Activated T-helper 1 cell treated with anti-CD3 and anti-CD28 coated beads, Interleukin-12 subunit alpha, Interleukin-12 subunit beta, Interleukin-2, Interleukin-4 antibody, amounts not matched to agents 30 ng/mL and 10 ng/mL and 1 ng/mL, durations not matched to agents 14 hours and 24 hours and 36 hours (primary cell): ENCODE measurements at places on chromosomes 4 and X. TPM values are rescaled to one million over a fixed set of nuclear protein-coding genes. Genes with fewer than 3 reads are reported as not detected.
A peak's percentile ranks its signal among the peaks of the same experiment; 100 is the strongest.

DNA sequence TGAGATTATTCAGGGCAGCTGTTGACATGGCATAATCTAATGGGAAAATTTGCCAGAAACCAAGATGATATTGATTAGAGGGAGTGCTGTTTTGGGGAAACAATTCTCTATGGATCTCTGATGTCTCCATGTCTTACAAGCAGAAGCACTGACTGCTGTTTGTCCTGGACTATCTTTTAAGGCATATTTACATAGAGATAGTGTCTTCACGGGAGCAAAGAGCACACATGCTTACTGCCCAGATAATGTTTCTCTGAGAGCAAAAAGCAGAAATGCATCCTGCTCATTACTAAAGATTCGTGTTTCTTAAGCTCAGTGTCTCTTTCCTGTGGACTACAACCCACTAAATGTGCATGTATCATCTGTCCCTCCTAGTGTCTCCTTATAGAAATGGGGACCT, 41.3 kb upstream of the GLRA3 start:
- no peak for DNase-seq

DNA sequence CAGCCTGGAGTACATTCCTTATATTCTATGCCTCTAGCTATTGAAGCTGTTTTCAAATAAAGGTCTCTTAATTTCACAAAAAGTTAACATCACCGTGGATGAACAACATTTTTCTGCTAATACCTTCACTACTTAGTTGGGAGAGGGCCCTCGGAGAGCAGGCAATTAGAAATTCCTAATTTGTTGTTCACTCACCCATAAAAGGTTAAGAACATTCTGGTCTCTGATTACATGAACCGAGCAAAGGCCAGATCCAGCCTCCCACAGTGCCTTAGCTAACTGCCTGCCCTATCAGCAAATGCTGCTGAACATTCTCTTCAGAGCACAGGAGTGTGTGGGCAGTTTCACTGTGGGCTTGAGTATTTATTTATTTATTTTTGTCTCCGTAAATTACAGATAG, 36.0 kb upstream of the TTC29 start:
- no peak for DNase-seq

DNA sequence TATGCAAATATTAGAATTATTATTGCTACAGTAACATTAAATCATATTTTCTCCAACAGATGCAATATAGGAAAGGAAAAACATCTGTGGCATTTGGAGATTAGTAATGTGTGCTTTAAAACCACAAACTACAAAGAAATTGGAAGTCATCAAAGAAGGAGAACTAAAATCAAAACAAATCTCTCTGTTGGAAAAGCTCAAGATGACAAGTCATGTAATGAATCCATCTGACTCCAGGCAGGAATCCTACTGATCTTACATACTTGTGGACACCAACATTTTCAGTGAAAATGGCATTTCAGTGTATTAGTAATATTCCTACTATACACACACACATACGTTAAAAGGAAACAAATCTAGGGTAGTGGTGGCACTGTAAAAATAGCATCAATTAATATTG, 98.2 kb downstream of the SLC39A8 start:
- no peak for DNase-seq

- DNase-seq: no peak
These were observed 25.6 kb upstream of the ABCB7 start for GRCh38 chrX:75181721-75182120.

- no peak for DNase-seq
These were observed 980 bp upstream of the FHDC1 start for GRCh38 chr4:152935143-152935542.

- DNase-seq: peak; percentile 65
These were observed 30.7 kb downstream of the MSN start for GRCh38 chrX:65697915-65698796.

- peak; percentile 41 for DNase-seq
These were observed 46.4 kb downstream of the PRPS1 start for GRCh38 chrX:107674480-107675364.

DNA sequence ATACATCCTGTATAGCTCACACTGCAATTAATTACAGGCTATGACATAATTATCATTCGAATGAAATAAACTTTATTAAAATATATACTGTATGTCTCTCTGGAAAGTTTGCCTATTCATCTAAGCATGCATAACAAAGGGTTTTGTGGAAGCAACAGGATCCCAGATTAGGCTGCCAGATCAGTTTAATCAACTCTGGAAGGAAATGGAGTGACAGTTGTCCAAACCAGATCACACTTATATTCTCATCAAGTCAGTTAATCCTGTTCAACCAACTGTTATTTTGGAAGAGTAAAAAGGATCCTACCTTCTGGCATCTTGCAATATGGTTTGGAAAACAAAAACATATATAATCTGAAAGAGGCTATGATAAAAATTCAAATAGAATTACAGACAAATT, 312.2 kb downstream of the FAT4 start:
- no peak for DNase-seq

DNA sequence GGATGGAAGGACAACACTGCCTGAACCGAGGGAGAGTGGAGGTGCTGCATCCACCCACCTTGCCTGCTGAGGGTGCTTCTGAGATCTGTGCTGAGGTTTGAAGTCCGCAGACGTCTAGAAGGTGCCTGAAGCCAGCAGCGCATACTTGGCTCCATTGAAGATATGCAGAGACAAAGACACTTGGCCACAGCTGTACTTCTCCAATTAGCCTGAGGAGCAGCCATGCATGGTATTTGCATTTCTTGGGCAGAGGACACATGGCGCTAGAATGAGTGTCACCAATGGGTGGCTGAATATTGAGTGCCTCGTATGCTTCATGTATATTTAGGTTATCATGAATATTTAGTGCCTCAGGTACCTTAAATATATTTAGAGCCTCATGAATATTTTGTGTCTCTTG, 128.7 kb upstream of the ATP6AP2 start:
- DNase-seq: no peak

GRCh38 chrX:56000174-56000573, 232.0 kb upstream of the KLF8 start:
- DNase-seq: no peak

DNA sequence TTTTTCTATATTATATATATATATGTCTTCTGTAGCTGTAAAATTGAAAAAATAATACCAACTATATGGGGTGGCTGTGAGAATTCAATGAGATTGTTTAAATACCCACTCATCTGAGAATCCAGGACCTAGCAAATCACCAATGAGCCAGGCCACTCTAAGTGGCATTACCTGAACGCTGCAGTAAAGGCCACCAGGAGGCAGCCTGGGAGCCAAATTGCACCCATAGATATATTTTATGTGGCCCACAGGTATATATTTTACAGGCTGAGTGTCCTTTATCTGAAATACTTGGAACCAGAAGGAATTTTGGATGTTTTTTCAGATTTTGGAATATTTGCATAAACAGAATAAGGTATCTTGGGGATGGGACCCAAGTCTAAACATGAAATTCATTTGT, 58.2 kb upstream of the C4orf50 start:
- DNase-seq: no peak

GRCh38 chrX:153948002-153948466, 3.6 kb upstream of the RENBP start:
- no peak for DNase-seq

DNA sequence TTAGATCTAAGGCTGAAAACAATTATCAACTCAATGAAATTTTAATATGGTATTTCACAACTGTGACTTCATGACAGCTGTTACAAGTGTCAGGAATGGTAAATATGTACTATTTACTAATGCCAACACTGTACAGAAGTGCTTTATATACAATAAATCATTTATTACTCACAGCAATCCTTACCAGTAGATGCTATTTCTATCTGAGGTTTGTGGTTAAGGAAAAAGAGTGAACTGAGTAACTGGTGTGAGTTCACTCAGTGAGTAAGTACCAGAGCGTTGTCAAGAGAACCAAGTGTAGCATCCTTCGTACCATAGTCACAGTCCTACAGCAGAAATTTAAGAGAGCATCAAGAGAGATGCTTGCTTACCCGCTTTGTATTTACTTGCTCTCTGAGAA, 23.3 kb downstream of the MTHFD2L start:
- no peak for DNase-seq

GRCh38 chrX:132207996-132208395, 11.3 kb downstream of the RAP2C start:
- no peak for DNase-seq

DNA sequence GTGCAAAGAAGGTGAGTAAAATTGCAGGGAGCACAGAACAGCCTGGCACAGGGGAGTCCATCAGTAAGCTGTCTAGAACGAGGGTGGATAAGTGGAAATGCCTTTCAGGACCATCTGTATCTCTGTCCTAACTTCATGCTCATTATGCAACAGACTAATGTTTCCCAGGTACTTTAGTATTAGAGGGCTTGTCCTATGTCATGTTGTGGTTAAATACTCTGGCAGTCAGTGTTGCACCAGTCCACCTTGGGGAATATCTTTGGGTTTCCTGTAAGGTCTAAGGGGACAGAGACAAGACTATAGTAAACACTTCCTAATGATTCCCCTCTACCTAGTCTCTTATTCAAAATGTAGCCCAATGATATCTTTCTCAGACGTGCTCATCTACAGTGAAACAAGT, 21.3 kb downstream of the NOCT start:
- no peak for DNase-seq

DNA sequence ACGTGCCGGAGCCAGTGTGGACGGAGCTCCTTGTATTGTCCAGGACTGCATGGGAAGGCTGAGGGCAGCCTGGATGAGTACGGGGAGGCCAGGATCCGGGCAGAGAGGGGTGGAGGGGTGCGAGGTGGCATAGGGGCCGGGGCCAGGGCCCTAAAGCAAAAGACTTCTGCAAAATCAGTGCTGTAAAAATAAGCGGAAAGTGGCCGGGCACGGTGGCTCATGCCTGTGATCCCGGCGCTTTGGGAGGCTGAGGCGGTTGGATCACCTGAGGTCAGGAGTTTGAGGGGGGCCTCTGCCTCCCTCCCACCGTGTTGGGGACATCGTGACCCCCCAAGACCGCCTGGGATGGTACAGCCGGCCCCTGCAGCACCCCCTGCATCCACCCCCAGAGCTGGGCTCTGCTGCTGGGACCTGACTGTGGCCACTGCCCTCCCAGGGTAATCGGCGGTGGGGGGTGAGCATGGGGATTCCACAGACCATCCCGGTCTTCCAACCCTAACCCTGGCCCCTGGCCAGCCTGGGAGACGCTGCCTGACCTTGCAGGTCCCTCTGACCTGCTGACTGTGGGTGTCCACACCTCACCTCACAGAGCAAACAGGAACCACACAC, 23.4 kb upstream of the PLCXD1 start:
- no peak for DNase-seq

DNA sequence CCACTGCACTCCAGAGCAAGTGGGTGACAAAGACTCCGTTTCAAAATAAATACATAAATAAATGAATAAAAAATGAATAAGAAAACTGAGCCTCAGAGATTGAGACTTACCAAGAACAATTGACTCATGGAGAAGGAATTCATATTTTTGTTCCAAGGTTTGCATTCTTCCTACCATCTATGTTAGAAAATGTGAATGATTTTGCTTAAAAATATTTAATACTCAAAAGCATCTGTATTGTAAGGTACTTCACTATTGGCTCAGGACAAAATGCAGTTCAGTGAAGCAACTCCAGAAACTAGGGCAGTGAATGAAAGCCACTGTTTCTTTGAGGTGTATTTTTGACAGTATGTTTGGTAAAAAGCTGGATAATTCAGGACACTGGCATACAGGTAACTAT, 54.1 kb downstream of the XAGE2 start:
- DNase-seq: no peak

DNA sequence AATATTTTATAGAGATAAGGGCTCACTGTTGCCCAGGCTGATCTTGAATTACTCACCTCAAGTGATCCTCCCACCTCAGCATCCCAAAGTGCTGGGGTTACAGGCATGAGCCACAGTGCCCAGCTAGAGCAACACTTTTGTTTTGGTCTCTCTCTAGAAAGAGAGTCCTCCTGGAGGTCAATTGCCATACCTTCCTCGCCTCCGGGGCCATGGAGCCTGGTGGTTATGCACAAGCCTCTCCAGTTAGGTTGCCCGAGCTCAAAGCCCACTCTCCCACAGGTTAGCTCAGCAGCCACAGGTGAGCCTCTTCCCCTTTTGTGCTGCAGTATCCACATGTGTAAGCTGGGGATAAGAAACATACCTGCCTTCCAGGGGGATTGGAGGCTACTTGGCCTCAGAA, 24.2 kb upstream of the MAN2B2 start:
- DNase-seq: no peak

- DNase-seq: no peak
These were observed 55.9 kb downstream of the STOX2 start for GRCh38 chr4:183960962-183961541.

DNA sequence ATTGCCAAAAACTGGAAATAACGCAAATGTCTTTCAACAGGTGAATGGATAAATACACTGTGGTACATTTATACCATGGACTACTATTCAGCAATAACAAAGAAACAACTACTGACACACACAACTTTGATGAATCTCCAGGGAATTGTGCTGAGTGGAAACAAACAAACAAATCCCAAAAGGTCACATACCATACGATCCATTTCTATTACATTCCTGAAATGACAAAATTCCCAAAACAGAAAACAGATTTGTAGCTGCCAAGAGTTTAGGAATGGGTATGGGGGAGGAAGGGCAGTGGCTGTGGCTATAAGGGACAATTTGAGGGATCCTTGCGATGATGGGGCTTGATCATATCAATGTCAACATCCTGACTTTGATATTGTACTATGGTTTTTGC, 2.5 kb downstream of the ZNF182 start:
- no peak for DNase-seq

DNA sequence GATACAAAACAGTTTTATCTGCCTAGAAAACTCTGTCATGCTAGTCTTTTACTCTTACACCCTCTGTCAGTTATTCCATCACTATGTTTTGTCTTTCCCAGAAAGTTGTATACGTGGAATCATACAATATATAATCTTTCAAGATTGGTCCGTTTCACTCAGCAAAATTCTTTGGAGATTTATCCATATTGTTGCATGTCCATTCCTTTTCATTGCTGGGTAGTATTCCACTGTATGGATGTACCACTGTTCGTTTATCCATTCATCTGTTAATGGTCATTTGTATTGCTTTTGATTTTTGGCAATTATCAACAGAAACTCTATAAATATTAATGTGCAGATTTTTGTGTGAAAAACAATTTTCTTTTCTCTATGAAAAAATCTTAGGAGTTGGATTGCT, 63.1 kb downstream of the GLUD2 start:
- DNase-seq: no peak

Gene GPRASP1
- total RNA-seq: 0.44 and 0.47 TPM in 2 replicates

Gene VCX3B
- not detected in 2 replicates for total RNA-seq

Gene MAGEA9B
- not detected in 2 replicates for total RNA-seq

Gene NPY2R
- total RNA-seq: not detected in 2 replicates

Gene BEND4
- 0.20 and 0.47 TPM in 2 replicates for total RNA-seq

Gene CT45A10
- not detected in 2 replicates for total RNA-seq

Gene PRPS2
- total RNA-seq: 115 and 116 TPM in 2 replicates
